ENCODE measurements at places on chromosomes 11 and 22.

DNA sequence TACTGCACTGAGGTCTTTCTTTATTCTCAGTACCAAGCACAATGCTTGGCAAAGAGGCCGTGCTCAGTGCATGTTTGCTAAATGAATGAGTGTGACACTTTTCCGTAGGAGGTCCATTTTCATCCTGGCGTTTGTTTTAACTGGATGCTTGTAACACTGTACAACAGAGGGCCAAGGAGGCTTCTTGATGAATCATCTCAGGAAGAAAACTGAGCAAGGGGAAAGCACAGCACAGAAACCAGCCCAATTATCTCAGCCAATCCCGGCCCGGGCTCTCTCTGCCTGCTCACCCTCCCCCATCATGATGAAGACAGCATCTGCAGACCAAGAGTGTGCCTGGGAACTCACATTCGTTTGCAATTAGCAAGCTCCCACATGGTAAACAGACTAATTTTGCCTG, 570.3 kb downstream of the OPCML start:
- DNase-seq: no peak

- DNase-seq: peak; percentile 70
These were observed 36.3 kb upstream of the JAM3 start for GRCh38 chr11:134032501-134033091.

- DNase-seq: peak; percentile 33
These were observed 875 bp upstream of the STT3A start for GRCh38 chr11:125591649-125592304.

- no peak for DNase-seq
These were observed 15.2 kb upstream of the MDK start for GRCh38 chr11:46366260-46366659.

DNA sequence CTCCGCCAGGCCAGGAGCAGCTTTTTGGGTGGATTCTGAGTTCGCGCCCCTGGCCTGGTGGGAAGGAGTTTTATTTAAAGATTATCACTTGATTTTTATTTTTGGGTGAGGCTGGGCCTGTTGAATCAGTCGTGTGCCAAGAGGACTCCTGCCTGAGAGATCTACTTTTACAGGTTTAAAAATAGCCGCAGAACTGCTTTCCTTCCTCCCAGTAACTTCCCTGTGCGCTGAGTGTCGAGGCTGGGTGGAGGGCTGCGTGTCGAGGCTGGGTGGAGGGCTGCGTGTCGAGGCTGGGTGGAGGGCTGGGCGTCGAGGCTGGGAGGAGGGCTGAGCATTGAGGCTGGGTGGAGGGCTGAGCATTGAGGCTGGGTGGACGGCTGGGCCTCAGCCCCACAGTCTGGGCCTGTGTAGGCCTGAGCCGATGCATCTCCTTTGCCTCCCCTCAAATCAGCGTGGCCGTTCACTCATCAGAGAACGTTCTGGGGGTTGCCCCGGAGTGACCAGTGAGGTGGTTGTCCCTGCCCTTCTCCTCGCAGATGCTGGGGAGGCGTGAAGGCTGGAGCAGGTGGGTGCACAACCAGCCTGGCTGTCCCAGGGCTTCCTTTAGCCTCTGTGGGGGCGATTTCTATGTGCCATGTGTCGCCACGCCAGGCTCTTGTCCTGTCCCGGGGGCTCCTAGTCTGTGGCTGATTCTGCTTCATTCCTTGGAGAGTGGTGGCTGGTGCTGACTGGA, 30.1 kb downstream of the GRAMD4 start:
- peak; percentile 31 for DNase-seq

DNA sequence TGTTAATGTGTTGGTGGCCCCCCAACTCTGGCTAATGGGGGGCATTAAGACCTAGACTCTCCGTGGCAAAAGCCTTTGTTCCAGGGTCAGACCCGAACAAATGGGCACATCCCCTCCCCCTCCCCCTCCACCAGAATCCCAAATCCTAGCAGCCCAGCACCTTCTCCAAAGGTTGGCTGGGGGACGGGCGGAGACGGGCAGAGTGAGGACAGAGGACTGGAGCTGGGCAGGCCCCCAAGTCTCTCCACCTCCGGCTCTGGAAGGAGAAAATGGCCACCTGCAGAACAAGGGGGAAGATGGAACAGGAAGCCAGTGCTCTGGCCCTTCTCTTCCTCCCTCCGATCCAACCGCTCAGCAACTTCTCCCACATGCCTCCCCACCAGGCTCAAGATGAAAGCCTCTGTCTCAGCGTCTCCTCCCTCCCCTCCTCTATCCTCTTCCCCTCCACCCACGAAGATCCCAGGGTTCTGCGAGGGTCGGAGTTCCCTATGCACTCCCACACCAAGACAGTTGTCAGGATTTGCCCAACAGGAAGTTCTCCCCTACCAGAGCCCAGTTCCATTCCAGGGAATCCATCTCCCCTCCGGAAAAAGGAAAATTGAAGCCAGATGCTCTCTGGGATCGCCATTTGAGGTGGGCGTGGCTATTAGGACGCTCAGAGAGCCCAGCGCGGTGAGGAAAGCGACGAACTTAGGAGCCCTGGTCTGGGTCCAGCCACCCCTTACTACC, 20.1 kb downstream of the ADA2 start:
- no peak for DNase-seq

- DNase-seq: no peak
These were observed 10.7 kb downstream of the MAML2 start for GRCh38 chr11:96332126-96332771.

GRCh38 chr11:95338430-95338991, 107.5 kb upstream of the SESN3 start:
- DNase-seq: no peak

- DNase-seq: no peak
These were observed 3.0 kb downstream of the OR52W1 start for GRCh38 chr11:6202041-6202440.

DNA sequence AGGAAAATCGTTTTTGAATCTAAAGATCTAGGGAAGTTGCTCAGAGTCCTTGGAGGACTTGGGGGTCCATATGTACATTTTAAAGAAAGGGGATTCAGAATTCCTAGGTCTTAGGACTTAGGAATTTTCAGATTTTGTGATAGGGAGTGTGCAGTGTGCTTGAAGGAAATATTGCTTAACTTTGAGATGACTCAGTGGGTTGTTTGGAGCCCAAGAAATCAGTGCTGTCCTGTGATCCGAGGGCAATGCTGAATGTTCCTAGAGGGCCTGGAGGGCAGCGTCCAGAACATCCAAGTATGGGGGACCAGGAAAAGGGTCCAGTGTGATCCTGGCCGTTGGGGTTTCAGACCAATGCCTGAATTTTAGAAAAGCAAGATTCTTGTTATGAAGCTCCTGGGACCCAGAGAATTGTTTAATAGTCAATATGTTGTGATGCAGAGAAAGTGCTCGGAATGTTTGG, 3.1 kb upstream of the IGF2 start:
- no peak for DNase-seq

GRCh38 chr11:11245453-11245852, 107.6 kb downstream of the CSNK2A3 start:
- no peak for DNase-seq

DNA sequence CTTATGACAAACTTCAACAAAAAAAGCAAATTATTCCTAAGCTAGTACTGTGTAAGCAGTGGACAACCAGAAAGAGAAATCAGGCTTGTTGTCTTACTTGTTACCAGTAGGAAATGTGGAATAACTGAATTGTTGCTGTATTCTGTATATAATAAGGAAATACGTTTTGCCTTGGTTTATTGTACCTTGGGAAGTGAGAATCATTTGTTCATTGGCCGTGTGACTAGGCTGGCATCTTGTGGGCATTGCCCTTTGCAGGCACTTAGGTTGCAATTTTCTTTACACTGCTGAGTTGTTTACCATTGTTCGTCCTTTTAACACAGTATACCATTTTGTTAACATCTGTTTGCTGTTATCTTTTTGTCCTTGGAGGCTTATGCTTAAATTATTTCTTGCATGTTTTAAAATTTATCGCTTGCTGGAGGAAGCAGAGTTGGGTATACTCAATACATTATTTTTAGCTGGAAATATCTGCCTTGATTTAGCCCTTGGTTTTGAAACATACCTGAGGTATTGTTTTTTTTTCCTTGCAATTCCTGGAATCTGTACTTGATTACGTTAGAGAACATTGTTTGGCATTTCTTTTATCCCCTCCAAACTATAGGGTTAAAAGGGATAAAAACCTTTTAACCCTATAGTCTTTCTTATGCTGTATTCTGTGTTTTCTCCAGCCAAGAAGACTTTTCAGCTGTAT, 109.3 kb downstream of the DDX10 start:
- no peak for DNase-seq

- peak; percentile 61 for DNase-seq
These were observed 18.4 kb downstream of the BCL9L start for GRCh38 chr11:118907051-118908042.

DNA sequence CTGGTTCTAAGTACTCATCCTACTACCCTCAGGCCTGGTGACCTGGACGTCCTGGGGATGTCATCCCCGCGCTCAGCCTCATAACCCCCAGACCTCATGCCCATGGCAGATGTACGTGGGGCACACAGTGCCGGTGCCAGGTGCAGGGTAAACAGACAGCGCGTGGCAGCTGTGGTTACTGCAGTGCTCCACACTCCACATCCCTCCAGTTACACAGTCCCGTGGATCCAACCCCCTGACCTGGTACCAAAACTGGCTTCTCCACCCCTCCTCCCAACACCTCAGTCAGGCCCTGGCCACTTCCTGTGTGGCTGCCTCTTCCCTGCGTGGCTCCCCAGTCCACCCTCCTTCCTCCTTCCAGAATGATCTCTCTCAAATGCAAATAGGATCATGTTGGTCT, 95.2 kb downstream of the DSCAML1 start:
- no peak for DNase-seq

DNA sequence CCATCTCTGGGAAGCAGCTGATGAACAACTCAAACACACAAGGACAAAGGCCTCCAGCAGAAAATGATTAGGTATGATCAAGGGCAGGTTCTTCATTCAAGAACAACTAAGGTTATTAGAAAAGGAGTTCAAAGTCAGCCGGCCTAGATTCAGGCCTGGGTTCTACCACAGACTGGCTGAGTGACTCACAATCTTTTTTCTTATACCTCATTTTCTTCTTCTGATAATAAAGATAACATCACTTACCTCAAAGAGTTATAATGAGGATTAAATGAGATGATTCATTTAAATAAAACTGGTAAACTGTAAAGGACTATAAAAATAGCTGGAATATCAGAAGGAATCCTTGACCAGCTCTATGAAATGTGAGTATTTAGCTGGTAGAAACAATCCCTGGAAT, 49.3 kb upstream of the PPP2R1B start:
- DNase-seq: no peak

- DNase-seq: no peak
These were observed 33.1 kb upstream of the CYB5R3 start for GRCh38 chr22:42682113-42682851.

GRCh38 chr11:1946812-1947484, at the start of gene MRPL23:
Gene MRPL23, plus strand, starts transcription at chr11:1947332. Its CDS starts 31 bp downstream, at chr11:1947363.
- no peak for DNase-seq

DNA sequence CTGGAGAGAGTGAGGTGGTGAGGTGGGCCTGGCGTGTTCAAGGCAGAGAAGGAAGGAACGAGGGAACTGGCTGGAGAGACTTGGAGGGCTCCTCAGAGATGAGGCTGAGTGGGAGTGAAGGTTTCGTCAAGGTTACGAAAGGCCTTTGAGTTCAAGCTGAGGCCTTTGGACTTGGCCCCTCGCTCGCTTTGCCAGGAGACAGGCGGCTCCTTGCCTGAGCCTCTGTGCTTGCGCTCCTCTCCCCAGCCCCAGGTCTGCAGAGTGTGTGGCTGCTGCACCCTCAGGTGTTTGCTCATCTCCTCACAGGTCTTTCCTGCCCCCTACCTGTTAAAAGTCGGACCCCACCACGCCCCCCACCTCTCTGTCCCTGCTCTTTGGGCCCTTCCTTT, 91.6 kb downstream of the ATXN10 start:
- no peak for DNase-seq

DNA sequence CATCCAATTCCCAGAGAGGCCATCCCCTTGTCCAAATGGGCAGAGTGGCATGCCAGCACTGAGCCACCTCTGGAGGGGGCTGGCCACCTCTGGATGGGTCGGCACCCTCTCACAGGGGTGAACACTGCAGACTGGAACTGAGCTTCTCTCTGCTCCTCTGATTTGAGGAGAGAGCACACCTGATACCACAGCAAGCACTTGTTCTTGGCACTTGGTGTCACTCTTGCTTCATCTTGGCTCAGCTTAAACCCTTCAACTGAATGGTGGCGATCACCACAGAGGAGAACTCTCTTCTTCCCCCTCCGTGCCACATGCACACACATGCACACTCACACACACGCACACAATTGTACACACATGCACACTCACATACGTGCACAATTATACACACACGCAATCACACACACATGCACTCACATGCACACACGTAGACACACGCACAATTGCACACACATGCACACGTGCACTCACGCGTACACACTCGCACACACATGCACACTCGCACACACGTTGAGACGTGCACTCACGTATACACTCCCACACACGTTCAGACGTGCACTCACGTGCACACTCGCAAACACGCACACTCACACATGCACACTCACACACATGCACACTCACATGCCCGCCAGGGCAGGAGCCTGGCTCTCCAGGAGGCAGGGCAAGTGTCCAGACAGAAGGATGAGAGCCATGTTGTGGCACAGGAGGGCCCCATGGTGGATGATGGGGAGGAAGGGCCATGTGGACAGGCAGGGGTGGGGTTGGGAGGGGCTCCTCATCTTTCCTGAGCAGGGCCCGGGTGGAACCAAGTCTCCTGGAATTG, 23.4 kb downstream of the OVOL1 start:
- no peak for DNase-seq

- no peak for DNase-seq
These were observed 605.0 kb upstream of the CADM1 start for GRCh38 chr11:116109228-116109627.

GRCh38 chr11:2156416-2157182, 4.4 kb downstream of the INS start:
- DNase-seq: peak; percentile 50

GRCh38 chr11:59818572-59818971, 8.0 kb upstream of the MRPL16 start:
- peak; percentile 14 for DNase-seq
